ENCODE measurements at places on chromosomes 12 and 14.

- DNase-seq = no peak
Observed at GRCh38 chr12:97323154-97323553, 139.4 kb upstream of the RMST start.

- DNase-seq = no peak
Observed at GRCh38 chr14:79972230-79972629, 239.1 kb downstream of the DIO2 start.

GRCh38 chr12:90940872-90941499 lies 14.0 kb downstream of the CCER1 start:
- DNase-seq = no peak

DNA sequence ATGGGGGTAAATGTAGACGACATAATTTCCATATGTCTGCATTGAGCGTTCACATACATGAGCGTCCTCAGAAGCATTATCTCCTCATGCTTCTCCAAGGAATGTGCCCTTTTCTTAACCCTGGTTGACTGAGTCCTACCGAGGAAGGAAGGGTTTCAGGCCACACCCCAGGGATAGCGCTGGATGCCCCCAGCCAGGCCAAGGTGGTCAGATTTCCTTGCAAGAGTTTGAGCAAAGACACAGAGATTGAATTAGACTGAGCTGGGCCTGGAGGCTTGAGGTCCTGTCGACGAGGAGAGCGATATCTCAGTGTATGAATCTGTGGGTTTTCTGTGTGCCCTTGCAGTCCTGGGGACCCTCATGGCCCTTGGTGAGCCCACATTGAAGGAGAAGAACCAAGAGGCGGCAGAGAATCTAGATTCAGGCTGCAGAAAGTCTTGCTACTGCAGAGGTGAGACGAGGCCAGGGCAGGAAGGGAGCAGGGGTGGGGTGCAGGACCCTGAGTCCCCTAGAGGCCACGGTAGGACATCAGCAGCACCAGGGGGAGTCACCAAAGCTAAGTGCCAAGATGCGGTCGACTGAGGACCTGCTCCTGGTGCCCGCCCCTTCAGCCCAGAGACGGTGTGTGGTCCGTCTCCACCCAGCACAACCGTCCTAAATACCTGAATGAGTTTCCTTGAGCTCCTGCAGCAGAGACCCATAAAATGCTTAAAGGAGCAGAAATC lies 94.7 kb upstream of the DIO3 start:
- no peak for DNase-seq

DNA sequence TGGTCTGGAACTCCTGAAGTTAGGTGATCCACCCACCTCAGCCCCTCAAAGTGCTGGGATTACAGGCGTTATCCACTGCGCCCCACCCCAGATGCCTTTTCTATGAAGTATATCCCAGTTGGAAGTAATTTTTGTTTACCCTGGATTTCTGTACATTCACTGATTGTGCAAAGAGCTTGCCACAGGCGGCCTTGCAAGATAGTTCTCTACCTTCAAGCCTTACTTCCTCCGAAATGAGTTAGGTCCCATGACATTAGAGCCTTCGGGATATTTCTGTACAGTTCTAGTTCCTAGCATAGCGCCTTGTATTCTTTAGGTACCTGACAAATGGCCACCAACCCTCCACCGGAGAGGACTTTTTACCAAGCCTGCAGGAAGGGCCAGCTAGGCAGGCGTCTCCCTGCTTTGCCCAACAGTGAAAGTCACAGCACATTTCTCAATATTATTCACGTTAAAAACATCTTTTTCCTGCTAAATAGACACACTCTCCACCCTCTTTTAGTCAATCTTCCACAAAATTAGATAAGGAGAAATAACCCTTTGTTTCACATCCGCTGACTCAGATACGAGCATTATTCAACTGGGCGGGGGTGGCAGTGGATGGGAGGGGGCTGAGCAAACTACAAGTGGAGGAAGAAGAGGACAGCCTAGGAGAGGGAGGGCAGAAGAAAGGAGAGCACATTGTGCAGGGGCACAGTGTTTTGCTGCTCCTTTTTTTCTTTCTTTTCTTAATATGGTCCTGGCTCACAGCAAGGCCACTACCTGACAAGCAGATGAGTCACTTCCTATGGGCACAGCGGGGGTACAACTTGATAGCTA lies 40.0 kb upstream of the CAPRIN2 start:
- DNase-seq = no peak

- DNase-seq = no peak
Observed at GRCh38 chr14:92687681-92688433, 60.6 kb downstream of the LGMN start.

DNA sequence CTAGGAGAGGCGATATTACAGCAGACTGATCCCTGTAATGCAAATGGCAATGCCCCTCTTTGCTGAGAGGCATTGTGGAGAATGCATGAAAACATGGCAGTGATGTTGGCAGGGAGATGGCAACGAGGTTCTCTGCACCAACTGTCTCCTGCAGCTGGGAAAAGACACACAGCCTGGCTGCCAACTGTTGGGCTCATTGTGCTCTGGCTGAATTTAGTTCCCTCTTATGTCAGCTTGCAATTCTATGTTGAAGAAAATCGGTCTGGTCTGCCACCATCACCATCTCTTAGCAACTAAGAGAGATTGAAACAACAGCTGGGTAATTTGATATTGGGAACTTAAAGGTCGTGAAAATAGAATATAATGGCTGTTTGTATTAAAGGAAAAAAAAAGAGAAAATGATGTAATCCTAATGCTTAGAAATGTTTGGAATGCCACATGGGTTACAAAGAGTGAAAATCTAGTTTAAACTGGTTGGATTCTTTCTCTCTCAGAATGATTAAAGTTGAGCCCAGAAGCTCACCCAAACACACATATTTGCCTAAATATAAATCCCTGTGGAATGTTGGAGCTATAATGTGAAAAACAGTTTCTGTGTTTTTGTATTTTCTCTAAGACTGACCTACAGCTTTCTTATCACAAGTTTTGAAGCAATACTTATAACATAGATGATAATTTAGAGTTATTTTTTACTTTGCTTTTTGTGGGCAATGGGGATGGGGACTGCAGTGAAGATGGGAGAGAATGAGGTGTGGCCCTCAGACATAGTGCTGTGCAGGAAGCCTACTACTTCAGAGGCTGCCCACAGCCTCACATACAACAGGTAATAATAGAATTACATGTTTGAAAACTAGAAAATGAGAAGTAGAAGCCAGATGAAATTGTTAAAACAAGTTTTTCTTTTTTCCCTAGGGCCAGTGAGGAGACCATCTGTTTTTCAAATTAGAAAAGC lies 143.7 kb downstream of the AKAP6 start:
- DNase-seq = no peak
